Cerebellar nuclear complex (tissue), 1 donor: ENCODE measurements at places on chromosomes 13 and 19.

DNA sequence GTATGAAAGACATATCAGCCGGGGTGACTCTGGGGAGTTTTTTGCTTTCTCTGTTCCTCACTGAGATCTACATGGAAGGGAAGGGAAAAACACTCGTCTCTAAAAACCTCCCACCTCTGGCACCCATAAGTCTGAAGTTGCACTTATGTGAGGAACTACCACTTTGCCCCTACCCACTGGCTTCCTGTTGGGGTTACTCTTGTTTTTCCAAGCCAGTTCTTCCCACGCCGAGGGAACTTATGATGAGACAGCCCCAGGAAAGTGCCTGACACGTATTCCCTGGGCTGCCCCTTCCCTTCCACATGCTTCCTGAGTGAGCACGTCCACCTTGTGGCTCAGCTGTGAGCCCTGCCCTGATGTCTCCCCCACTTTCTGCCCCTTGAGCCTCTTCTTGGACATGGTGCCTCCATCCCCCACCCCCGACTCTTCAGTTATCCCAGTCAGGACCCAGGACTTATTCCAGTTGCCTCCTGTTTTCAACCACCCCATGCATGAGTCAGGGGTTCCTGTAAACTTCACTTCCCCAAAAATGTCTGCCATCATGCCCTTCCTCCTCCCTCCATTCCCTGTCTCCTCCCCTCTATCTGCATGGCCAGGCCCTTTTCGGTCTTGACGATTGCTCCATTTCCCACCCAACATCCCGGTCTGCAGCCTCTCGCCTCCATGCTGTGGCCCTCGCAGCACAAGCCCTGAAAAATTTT, 5.1 kb upstream of the SIGLEC7 start:
- DNase-seq: no peak

GRCh38 chr19:48244281-48244680, 11.4 kb downstream of the CARD8 start:
- DNase-seq: no peak

DNA sequence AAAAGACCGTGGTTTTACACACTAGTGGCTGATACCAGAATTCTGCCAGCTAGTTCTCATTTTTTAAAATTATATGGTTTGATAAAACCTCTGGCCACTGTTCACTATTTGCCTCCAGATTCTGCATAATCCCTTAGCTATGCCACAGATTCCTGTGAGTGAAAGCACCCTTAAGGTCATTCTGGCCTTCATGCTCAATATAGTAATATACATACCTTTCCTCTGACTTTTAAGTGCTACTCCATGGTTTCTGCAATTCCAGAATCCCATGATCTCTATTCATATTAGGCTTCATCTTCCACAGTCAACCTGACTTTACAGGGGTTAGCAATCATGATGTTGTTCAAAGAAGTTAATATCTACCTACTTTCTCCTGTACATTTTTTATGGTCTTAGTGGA, 274.1 kb upstream of the EDNRB start:
- DNase-seq: no peak

DNA sequence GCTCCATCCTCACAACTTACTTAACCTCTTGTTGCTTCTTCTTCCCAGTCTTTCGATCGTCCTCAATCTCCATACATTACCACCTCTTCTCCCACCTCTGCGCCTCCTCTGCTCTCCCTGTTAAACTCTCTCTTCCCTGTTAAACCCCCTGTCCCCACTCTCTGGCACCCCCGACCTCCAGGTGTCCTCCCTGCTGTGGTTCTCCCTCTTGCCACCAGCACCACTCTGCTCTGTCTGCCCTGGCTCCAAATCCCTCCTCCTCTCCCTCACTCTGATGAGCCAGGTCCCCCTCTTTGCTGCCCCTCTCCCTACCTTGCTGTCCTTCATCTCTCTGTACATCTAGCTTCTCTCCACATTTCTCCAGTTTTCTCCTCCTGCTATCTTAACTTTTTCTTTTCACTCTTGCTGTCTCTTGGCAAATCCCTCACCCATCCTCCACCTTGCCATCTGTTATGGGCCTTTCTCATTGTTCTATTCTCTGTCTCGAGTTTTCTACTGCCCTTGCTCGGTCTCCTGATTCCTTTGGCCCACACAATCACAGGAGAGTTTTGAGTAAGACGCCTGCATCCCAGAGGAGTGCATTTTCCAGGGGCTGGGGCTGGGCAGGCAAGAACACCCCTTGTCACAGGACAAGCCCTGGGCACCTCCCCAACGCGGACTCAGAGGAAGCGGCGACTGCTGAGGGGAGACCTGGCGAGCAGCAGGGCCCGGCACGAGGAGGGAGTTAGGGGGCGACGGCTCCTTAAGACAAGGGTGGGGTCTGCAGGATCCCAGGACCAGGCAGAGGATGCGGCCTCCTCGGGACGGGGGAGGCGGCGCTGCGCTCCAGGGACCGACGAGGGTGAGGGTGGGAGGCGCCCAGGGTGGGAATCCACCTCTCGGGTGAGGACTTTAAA, 21.4 kb upstream of the ERVV-1 start:
- DNase-seq: peak; percentile 66

- DNase-seq: peak; percentile 27
These were observed 437 bp downstream of the SMARCA4 start for GRCh38 chr19:10961073-10961860.

DNA sequence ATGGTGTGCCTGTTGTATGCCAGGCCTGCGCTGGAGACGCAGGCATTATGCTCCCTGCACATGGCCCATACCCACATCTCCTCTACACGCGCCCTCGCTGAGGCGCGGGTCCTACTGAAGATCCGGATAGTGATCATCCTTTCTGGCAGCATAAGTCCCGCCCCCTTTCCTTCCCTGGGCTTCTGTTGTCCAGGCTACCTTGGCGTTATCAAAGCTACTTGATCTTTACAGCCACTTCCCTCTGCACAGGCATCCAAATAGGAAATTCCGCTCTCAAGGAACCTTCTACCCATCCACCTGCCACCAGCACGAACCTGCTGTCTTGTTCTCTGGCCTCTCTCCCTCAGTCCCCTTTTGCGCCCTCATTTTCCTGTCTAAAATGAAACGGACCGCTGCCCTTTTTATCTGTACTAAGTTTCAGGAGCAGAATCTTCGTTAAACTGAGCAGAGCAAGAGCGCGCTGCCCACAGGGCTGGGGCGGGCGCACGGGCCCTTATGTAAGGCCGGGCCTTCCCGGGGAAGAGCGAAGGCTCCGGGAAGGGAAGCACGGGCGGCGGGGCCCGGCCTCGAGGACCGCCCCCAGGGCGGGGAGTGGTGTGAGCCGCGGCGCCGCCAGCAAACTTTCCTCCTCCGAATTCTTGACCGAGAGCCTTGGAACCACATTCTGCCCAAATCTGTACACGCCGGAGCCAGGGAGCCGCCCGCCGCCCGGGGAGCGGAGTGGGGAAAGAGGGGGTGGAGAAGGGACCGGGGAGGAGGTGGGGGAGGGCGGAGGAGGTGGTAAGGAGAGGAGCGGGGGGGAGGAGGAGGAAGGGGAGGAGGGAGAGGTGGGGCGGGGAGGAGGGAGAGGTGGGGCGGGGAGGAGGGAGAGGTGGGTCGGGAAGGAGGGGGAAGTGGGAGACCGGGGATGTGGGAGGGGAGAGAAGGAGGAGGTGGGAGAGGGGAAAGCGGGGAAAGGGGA, 920 bp upstream of the UBE2L5 start:
- no peak for DNase-seq

DNA sequence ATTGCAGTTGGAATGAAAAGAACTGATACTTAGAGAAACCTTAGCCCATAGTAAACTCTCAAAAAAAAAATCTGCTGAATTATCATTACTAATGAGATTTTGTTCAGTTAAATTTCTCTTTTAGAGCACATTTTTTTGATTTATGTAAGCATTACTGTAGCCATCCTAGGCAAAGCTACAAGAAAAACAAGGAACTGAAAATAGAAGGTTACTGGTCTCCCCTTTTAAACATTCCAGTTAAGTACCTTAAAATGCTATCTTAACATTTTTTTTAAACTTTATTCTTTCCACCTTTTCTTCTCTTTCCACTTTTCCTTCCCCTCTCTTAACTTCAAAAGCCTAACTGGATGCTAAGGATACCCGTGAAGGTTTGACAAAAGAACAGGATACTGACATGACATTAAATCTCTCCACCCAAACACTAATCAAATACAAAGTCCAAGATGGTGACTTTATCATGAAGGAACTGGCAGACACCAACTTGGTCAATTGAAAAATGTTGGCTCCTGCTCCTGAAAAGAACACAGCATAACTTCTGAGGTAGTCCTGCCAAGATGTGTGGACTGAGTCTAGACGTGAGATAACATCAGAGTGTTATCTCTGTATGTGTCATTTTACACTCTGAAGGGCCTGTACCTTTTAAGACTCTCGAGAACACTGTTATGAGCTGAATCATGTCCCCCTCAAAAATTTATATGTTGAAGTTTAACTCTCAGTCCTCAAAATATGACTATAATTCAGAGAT, 29.5 kb upstream of the SACS start:
- no peak for DNase-seq

DNA sequence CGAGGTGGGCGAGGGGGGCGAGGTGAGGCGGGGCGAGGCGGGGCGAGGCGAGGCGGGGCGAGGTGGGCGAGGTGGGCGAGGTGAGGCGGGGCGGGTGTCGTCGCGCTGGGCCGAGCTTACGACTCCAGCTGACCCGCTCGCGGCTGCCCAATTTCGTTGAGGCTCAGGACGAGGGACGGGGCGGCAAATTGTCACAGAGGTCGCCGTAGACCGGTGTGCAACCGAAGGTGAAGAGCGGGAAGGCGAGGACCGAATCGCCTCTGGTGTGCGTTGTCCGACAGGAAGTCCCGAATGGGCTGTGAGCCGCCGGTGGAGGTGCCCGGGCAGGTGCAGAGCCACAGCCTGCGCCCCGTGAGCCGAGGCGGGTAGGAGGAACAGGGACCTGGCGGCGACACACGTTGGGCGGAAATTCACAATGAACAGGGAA, at the start of gene LACC1:
Gene LACC1 (plus strand): TSS at position 150 of the 427 bp plus-strand sequence. CDS start 1,082 bp downstream, outside the sequence.
- DNase-seq: no peak

GRCh38 chr13:111443981-111444380, 123.5 kb downstream of the TEX29 start:
- DNase-seq: no peak

DNA sequence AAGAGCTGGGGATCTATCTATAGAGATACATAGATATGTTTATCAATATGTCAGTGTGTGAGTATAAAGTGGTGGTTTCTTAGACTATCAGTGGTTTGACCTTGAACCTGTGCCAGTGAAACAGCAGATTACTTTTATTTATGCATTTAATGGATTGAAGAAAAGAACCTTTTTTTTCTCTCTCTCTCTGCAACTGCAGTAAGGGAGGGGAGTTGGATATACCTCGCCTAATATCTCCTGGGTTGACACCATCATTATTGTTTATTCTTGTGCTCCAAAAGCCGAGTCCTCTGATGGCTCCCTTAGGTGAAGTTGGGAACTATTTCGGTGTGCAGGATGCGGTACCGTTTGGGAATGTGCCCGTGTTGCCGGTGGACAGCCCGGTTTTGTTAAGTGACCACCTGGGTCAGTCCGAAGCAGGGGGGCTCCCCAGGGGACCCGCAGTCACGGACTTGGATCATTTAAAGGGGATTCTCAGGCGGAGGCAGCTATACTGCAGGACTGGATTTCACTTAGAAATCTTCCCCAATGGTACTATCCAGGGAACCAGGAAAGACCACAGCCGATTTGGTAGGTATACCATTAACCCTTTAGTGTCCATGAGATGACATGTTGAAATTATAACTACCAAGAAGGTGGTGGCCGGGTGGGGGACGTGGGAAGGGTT, 880 bp downstream of the FGF9 start:
- DNase-seq: no peak

DNA sequence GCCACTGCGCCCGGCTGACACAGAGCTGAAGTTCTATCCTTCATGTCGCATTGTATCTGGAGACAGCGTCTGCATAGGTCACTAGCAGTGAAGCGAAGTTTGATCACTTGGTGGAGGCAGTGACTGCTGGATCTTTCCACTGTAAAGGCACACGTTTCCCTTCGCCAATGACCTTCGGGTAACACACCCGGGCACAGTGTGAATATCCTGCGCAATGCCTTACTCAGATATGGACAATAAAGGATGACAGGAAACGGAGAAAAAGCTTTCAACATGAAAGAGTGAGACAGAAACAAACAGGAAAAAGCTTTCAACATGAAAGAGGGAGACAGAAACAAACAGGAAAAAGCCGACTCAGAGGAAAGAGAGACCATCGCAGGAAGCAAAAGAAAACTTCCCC, 17.1 kb downstream of the ARL11 start:
- DNase-seq: no peak

GRCh38 chr19:24060687-24061356, 26.2 kb upstream of the ZNF254 start:
- no peak for DNase-seq

DNA sequence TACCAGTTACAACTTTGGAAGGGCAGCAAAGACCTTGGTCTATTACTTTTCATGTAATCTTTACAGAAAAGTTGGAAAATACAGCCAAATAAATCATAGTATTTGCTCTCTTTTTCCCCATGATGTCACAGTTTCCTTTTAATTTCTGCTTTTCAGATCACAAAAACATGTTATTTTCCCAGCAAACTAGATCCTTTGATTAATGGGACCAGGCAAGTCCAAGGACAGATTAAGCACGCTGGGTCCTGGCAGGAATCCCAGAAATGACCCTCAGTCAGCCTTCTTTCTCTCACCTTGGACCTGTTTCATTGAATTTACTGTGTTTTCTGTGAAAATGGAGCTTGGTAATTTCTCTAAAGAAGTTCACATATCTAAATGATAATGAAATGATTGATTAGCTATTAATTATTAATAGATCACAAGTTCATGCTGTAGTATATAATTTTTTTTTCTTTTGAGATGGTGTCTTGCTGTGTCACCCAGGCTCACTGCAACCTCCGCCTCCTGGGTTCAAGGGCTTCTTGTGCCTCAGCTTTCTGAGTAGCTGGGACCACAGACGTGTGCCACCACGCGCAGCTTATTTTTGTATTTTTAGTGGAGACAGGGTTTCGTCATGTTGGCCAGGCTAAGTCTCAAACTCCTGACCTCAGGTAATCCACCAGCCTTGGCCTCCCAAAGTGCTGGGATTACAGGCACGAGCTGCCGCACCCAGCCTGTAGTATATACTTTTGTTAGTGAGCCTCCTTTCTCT, 16.0 kb downstream of the SPATA13 start:
- no peak for DNase-seq

DNA sequence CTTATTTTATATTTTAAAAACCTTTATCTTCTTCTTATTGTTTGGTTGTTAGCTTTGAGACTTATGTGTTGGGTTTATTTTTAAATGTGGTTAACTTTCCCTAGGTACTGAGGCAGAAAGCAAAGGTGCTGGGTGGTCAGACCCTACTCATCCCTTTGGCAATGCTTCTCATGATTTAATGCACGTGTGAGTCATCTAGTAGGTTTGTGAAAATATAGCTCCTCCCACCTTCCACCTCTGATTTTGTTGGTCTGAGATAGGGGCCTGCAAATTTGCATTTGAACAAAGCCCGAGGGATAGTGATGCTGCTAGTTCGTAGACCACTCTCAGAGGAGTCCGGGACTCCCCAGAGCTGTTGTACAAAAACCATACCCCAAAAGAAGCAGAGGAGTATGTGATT, 771.3 kb upstream of the ARGLU1 start:
- DNase-seq: no peak

GRCh38 chr19:10439588-10439987, 19.2 kb downstream of the PDE4A start:
- DNase-seq: no peak
